ELF-1 (cell line): ENCODE measurements at places on chromosomes 16 and 17.
A peak's percentile ranks its signal among the peaks of the same experiment; 100 is the strongest.

DNA sequence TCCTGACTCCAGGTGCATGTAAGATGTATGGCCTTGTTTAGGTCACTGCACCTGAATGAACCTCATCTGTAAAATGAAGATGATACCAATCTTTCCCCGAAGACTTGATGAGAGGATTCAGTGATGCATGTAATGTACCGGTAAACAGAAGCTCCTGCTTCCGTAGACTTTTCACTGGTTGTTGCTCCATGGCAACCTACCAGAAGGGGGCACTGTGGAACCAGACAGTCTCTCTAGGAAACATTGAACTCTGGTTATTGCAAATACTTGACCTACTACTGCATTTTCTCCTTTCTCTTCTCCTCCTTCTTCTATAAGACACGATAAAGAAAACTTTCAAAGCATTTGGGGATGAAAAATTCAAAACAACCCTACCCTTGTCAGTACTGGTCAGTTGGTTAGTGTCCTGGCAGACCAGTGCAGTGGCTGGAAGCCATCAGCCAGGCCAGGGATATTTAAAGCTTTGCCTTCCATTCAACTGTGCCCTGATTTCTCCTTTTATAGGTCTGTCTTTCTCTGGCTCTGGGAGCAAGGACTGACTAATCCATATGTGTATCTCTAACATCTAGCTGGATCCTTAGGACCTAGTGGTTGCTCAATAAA lies 667.4 kb upstream of the SALL1 start:
- DNase-seq: peak; percentile 68

DNA sequence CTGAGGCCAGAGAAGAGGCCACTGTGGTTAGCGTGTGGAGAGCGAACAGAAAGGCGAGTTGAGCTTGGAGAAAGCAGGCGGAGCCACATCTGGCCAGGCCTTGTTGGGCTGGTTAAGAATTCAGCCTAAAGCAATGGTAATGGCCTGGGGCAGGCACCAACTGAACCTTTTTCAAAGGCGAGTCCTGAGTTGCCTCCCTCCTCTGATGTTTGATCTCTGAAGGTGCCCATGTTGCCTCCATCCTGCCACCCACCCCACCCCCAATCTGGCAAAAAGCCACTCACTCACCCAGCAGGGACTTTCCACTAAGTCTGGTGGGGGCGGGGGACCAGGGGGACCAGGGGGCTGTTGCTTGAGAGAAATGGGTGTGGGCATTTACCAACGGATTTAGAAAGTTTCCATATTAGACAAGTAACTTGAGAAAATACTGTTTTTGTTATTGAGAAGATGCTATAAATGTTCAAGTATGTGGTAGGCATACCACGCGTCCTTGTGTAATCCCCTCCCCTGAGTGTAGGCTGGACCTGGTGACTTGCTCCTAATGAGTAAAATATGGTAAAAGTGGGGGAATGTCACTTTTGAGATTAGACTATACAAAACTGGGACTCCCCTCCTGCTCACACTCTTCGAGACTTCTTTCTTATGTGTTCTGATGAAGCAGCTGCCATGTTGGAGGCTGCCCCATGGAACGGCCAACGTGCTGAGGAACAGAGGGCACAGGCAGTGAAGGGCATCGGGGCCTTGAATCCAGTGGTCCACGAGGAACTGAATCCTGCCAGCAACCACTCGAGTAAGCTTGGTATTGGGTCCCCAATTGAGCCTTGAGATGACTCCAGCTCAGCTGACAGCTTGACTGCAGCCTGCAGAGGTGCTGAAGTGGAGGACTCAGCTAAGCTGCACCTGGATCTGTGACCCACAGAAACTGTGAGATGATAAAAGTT lies 29.9 kb upstream of the TNS4 start:
- DNase-seq: no peak

GRCh38 chr17:39767147-39767546 lies 29.4 kb downstream of the GRB7 start:
- no peak for DNase-seq

DNA sequence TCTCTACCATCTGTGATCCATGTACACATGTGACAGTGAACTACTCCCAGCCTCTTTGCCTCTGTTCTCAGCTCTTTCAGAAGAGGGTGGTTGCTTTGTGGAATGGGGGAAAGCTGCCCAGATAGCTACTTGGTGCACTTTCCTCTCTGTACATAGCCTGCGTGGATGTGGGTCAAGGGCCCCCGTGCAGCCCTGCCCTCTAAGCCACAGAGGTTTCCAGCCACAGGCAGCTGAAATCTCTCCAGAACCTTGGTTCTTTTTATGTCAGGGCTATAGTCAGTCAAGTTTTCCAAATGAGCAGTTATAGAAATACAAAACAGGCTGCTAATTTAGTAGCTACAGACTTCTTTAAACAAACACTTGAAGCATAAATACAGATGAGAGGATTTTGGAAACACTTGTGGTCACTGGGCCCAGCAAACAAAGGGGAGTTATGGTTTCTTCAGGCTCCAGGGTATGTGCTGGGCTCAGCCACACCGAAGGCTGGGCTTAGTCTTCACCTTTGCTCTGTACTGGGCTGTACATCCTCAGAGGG lies 199.7 kb upstream of the ASIC2 start:
- DNase-seq: no peak

DNA sequence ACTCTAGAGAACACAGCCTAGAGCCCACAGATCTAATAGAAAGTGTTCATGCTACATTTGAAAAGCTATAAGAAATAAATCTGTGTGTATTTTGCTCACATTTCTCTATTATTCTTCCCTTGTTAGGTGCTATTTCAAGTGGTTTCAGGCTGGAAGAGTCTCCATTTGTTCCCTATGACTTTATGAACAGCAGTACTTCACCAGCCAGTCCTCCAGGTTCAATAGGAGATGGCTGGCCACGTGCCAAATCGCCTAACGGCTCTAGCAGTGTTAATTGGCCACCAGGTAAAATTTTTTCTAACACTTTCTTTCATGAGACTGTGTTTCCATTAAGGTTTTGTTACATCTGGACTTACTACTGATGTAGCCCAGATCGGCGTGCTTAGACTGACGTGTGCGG lies 30.7 kb upstream of the SLC5A11 start:
- DNase-seq: no peak

DNA sequence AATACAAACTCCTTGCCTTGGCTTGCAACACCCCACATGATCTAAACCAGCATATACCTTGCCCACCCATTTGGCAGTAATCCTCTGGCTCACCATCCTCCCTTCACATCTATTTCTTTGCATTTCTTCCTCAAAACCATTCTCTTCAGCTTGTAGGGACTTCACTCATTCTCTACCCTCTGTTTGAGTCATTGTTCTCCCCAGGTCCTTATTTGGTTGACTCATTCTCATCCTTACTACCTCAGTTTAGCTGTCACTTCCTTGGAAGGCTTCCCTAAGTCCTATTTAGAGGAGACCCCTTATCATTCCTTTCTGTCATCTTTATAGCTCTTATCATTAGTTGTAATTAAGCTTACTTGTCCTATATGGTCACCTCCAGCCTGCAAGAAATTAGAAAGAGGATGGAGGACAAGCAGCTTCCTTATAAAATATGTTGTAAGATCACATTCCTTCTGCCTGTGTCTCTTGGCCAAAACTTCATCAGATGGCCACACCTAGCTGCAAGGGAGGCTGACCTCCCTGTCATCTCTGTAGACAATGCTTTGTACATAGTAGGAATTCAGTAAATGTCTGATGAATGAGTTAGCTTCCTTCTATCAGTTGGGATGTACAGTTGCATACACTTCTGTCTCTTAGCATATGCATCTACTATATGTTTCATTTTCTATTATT lies 1.7 kb downstream of the TTC19 start:
- no peak for DNase-seq

- no peak for DNase-seq
Measured at GRCh38 chr17:51257150-51258081, 2.4 kb downstream of the MBTD1 start.

- DNase-seq: no peak
Measured at GRCh38 chr16:81779536-81780320, 637 bp downstream of the PLCG2 start.
